ENCODE measurements at places on chromosomes 3 and 15.

GRCh38 chr3:3683261-3683660 lies 116.0 kb upstream of the LRRN1 start:
- no peak for DNase-seq

DNA sequence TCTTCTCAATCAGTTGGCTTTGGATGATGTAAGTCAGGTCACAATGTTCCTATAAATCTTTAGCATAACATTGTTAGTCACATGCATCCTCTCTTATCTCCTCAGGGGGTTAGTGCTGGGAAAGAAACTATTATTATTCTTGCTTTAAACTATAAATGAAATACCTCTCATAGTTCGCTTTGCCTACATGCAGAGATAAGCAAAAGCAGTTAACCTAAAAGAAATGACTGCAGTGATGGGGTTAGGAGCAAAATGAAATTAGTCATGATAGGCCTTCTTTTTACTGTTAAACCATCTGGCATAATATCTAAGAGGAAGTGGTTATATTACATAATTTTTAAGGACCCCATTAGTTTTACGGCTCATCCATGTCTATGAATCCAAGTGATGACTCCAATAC lies 91.7 kb upstream of the IGSF10 start:
- no peak for DNase-seq

DNA sequence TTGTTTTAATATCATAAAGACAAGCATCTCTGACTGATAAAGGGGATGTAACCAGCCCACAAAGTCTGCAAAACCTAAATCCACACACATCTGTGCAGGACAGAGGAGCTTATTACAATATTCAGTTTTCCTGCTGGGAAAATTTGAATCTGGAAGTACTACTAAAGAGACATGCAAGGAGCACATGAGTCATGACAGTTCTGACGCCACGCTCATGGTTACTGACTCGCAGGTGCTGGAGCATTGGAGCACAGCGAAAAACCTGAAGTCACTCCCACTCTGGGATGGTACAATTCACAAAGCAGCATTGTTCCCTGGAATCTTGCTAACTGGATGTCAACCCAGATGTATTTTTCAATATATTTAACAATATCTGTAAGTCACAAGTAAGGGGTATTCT lies 7.6 kb upstream of the ISL2 start:
- DNase-seq, result no peak

- no peak for DNase-seq
Measured at GRCh38 chr3:128409624-128410581, 56.8 kb downstream of the DNAJB8 start.

DNA sequence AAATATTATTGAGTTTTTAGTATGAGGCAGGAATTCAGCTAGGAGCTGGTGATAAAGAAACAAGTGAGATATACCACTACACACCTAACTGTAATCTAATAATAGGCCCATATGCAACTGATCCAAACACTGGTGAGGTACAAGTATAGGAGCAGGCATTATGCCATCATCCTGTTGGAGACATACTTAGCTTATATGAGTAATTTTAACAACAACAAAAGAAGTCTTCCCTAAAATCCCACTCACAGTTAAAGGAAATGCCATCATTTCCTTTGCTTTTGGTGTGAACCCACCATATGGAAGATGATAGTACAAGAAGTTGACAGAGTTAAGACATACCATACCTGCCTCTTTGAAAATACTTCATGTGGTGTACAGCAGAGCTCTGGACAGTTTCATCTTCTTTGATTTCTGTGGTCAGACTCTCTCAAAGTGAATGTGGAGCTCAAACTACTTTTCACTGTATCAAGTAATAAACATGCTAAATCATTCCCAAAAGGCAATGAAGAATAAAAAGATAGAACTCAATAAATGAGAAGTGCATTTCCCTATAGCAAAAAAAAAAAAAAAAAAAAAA lies 85.5 kb downstream of the CD200R1L start:
- DNase-seq, result no peak

GRCh38 chr3:62602129-62602770 lies 228.9 kb upstream of the FEZF2 start:
- no peak for DNase-seq

DNA sequence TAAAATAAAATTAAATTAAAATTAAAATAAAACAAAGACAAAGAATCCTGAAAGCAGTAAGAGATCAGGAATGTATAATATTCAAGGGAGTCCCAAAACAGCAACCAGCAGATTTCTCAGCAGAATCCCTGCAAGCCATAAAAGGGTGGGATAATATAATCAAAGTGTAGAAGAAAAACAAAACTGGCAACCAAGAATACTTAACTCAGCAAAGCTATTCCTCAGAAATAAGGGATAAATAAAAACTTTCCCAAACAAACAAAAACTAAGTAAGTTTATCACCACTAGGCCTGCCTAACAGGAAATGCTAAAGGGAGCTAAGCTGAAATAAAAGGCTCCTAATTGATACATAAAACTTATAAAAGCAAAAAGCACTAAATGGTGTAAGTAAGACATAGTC lies 29.8 kb downstream of the THBS1 start:
- DNase-seq, result no peak

DNA sequence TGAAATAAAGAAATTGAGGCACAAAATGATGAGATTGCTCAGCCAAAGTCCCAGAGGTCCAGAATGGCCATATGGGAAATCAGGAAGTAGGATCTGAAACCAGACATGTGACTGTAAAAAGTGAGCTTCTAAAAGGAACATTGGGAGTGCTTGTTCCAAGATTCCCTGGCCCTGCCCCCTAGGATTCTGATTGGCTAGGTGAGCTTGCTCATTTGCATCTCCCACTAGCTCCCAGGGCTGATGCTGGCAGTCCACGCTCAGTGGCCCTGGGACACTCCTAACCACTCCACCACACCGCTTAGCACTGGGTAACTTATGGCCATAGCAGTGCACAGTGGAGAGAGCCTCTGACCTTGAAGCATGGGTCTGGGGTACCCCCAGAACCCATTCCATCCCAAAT lies 326.7 kb downstream of the NTRK3 start:
- no peak for DNase-seq

DNA sequence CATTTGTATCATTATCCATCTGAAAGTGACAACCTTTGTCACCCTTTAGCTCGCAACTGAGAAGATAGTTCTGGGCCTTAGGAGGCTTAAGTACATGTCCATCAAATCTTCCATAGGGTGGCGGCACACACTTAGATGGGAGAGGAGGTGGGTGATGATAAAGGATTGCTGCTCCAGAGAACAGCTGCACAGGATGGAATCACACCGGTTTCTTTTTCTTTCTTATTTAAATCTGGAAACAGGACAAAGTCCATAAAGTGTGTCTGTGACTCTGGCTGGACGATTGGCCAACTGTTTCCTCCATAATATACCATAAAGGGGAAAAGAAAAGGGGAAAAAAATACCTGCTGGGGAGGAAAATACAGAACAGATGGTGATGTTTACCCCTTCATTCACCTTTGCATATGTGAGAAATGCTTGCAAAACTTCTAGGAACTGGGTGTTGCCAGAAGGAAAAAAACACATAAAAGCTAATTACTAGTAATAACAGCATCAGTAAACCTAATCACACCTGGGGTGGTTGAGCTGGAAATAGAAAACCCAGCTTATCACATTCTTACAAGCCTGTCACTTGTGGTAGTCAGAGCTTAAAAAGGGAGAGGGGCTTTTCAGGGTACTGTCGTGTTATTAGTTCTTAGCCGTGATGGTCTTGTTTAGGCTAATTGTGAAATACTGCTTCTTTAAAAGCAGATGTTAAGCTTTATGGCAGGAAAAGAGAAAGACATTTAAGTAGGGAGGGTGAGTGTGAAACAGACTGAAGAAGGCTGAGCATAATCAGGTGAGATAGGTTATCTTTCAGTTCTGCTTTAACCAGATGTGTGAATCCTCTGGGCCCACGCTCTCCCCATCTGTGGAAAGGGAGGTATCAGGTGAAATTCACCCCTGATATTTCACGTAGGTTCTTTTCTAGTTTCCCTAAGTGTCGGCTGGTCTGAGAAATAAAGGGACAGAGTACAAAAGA lies 16.7 kb downstream of the C2CD4A start:
- DNase-seq, result no peak

DNA sequence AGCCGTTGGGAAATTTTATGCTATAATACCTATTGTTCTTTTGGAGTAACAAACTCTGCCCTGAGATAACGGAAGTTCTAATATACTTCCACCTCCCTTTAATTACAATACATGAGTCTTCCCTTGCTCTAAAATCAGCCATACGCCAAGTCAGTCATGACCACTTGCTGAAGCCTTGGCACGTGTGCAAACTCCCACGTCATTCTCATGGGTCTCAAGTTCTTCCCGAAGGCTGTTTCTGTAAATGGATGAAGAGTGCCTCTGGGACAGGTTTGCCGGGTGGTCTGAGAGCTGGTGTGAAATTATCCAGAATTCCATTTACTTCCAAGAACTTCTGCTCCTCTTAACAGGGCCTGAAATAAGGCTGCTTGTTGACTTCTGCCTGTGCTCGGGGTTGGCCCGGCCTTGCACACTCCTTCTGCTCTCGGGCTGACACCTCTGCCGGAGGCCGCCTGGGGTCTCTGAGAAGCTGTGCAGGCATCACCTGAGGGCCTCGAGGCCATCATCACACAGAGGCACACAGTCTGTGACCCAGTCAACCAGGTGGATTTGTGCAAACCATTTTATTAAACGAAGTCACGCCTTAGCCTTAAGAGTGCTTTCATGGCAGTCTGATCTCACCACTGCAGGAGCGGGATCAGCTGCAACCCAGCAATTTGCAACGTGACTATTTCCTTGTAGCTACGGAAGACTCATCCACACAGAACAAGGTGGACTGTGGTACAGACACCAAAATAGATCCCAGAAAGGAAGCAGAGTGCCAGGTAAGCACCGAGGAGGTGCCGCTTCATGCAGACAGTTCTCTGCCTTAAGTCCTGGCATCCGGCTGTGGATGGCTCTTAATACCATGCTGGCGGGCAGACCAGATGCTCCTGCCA lies 120.1 kb downstream of the ADAMTS17 start:
- DNase-seq, result no peak

- no peak for DNase-seq
Measured at GRCh38 chr3:169264711-169265110, 398.8 kb downstream of the MECOM start.

DNA sequence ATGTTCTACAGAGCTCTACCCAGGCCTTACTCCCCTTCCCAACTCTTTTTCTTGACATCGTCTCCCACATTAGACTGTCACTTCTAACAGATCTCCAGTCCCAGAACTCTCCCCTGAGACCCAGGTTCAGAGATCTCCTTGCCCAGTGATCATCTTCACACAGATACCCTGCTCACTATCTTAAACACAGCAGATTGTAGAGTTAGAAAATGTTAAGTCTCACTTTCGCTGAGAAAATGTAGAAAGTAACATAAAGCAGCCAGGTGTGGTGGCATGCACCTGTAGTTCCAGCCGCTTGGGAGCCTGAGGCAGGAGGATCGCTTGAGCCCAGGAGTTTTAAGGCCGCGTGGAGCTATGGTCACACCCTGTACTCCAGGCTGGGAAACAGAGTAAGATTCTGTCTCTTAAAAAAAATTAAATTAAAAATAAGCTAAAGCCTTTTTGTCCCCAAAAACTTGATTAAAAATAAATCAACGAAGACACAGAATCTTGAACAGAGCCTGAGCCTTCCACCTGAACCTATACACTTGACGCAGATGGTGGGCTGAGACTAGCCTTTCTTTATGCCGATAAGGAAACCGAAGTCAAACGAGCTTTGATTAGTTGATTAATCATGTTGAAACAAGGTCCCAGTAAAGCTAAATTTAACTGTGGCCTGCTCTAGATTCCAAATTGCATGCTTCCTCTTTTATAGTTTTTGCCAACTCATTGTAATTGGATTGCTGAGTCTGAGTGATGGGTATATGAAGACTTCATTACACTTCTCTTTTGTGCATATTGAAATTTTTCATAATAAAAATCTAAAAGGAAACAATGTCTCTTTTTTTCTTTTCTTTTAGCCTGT lies 31.3 kb upstream of the BLM start:
- no peak for DNase-seq

DNA sequence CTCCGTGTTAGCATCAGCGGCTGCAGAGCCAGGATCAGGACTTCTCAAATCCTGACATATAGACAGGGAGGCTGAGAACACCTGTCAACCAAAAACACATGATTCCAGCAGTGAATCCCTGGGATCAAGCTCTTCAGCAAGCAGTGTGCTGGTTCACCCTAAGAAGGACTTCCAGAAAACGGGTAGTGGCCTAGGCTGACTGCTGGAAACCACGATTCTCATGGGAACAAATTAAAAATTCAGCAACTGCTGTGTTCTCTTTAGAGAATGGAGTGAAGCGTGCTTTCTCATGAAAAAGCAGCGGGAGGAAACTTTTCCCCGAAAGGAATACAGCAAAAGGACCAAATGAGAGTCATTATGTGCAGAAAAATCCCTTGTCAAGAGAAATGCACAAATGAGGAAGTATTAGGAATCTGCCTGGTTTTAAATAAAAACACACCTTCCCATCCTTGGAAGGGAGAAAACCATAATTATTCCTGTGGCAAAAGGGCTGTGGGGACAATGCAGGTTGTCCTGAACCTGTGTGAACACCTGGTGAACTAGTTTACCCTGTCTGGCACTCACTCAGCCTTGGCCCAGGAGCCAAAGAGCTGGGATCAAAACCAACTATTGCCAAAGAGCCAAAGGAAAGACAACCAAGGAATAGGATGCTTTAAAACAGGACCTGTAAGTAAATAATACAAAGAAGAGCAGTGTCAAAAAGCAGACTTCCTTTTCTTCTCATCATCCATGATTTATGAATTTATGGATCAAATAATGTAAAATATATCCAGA lies 13.4 kb downstream of the IL12A start:
- DNase-seq, result no peak

- no peak for DNase-seq
Measured at GRCh38 chr3:183946037-183946436, 61.4 kb upstream of the PARL start.

Data from stimulated activated CD4-positive, alpha-beta T cell treated with anti-CD3 and anti-CD28 coated beads, Interleukin-12 subunit alpha, Interleukin-12 subunit beta, amount 100 ng/mL, for 24 hours (primary cell).